ENCODE measurements at places on chromosomes 12 and 14.

DNA sequence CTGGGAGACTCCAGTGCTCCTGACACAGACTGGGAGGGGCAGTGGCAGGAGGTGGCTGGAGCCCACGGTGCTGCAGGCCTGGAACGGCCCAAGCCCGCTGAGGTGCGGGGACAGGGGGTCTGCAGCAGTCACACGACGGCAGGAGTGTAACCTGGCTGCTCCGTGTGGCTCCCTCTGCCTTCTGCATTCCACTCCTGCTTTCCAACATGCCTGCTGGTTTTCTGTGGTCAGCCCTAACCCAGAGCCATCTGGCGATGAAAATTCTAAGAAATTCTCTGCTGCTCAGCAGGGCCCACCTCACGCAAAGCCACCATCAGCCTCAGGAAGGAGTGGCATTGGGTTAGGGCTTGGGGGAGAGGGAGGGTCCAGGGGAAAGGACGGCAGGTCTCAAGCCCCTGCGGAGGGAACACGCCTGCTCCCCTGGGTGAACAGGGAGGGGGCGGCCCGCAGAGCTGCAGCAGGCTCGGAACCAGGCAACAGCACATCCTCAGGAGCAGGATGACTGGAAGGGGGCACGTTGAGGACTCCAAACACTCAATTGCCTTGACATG lies 5.0 kb upstream of the FBRSL1 start:
- no peak for DNase-seq

- DNase-seq = no peak
Observed at GRCh38 chr14:61730756-61731373, 31.4 kb upstream of the SNAPC1 start.

- DNase-seq = no peak
Observed at GRCh38 chr14:85415015-85415712, 114.8 kb upstream of the FLRT2 start.

GRCh38 chr12:5996459-5996858 lies 51.4 kb upstream of the ANO2 start:
- DNase-seq = no peak

GRCh38 chr12:100955139-100955538 lies 160.6 kb downstream of the ANO4 start:
- DNase-seq = no peak

- DNase-seq = no peak
Observed at GRCh38 chr12:53365245-53365904, 14.6 kb upstream of the SP1 start.
